ENCODE measurements at places on chromosomes 1 and 21. TPM values are rescaled to one million over a fixed set of nuclear protein-coding genes. Genes with fewer than 3 reads are reported as not detected.

GRCh38 chr1:200409203-200409760 lies 554 bp downstream of the ZNF281 start:
- peaks cover 33% of the 10 kb centered on the region for H3K36me3 ChIP-seq
- H3K4me3 ChIP-seq: peak overlapping the region; percentile 87
- peak; percentile 57 for DNase-seq
- H3K4me1 ChIP-seq: peaks cover 49% of the 10 kb centered on the region
- H3K27me3 ChIP-seq: no peaks in the 10 kb centered on the region
- H3K27ac ChIP-seq: peak overlapping the region; percentile 88

- H3K4me1 ChIP-seq: no peaks in the 10 kb centered on the region
- H3K4me3 ChIP-seq: no peak overlapping the region
- no peaks in the 10 kb centered on the region for H3K27me3 ChIP-seq
- H3K36me3 ChIP-seq: no peaks in the 10 kb centered on the region
Observed at GRCh38 chr1:219639876-219640577, 27.1 kb upstream of the ZC3H11B start.

EPHA2 gene
- total RNA-seq: 0.22 TPM

ADGRL2 gene
- total RNA-seq: not detected

- no peak for DNase-seq
- peak overlapping the region; percentile 18 for H3K27ac ChIP-seq
- peaks cover 15% of the 10 kb centered on the region for H3K4me1 ChIP-seq
- peaks cover 2% of the 10 kb centered on the region for H3K36me3 ChIP-seq
- H3K4me3 ChIP-seq: no peak overlapping the region
- no peaks in the 10 kb centered on the region for H3K27me3 ChIP-seq
Observed at GRCh38 chr1:243407284-243408018, 151.6 kb downstream of the SDCCAG8 start.

DNA sequence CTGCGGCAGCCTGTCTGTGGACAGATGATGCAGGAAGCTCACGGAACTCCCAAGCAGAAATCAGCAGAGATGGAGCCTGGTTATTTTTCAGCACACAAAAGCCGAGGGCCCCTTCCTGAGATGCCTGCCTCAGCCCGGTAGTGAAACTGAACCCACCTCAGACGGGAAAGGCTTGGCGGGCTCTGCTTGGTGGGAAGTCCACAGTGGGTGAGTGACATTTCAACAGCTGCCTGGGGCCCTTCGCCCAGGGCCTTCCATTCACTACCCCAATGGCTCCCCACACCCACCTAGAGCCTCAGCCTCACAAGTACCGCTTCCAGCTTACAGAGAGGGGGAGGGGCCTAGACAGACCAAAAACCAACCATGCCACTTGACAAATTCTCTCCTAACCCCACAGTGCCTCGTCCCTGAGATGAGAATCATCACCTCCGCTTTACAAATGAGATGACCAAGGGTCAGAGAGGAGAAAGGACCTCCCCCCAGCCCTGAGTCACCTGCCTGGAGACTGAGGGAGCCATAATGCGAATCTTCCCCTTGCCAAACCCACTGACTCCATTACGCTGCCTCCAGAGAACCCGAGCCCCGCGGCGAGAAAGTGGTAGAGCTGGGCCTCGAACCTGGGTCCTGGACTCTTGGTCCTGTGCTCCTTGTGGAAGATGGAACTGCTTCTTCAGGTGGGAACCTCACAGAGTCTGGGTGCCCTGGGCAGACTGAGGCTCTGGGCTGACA lies 3.4 kb upstream of the ECE1 start:
- peak overlapping the region; percentile 99 for H3K27ac ChIP-seq
- H3K4me3 ChIP-seq: peak overlapping the region; percentile 75
- H3K4me1 ChIP-seq: peaks cover 79% of the 10 kb centered on the region
- DNase-seq: peak; percentile 93

CD52 gene
- total RNA-seq: 261 TPM

- H3K4me1 ChIP-seq: no peaks in the 10 kb centered on the region
- no peaks in the 10 kb centered on the region for H3K36me3 ChIP-seq
- H3K4me3 ChIP-seq: no peak overlapping the region
- peaks cover 2% of the 10 kb centered on the region for H3K27me3 ChIP-seq
- H3K27ac ChIP-seq: no peak overlapping the region
Observed at GRCh38 chr1:3378411-3379208, 75.9 kb upstream of the ARHGEF16 start.

TBX19 gene
- 2.2 TPM for total RNA-seq

E2F2 gene
- total RNA-seq: 26.3 TPM

NEGR1 gene
- total RNA-seq: not detected

GRCh38 chr1:202113690-202114300 lies 8.9 kb upstream of the GPR37L1 start:
- H3K27ac ChIP-seq: no peak overlapping the region
- H3K27me3 ChIP-seq: no peaks in the 10 kb centered on the region
- DNase-seq: no peak
- no peaks in the 10 kb centered on the region for H3K4me1 ChIP-seq
- H3K36me3 ChIP-seq: no peaks in the 10 kb centered on the region

DNA sequence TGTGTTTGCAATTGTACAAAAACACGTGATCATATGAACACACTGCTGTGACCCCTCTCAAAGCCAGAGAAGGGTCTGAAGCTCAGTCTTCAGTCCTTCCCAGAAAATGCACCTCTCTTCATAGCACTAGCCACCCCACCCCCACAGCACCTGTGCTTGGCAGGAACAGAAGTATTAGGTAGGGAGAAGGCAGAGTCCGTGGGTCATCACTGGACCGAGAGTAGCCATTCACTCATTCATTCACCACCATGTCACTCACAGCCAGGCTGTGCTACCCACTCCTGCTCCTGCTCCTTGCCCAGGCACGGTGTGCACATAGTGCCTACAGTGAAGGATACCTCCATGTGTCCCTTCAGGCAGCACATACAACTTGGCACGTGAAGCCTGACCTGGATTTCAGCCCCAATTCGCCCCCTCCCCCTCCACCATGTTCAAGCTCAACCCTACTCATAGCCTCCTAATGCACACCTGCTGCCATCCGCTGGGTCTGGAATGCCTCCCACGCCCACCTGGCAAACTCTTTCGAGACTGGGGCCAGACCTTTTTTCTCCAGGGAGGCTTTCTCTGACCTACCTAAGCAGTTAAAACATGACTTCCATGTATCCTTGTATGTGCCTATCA lies 81.9 kb upstream of the GALNT2 start:
- DNase-seq: no peak
- peaks cover 20% of the 10 kb centered on the region for H3K27me3 ChIP-seq
- no peak overlapping the region for H3K27ac ChIP-seq
- no peaks in the 10 kb centered on the region for H3K36me3 ChIP-seq
- no peak overlapping the region for H3K4me3 ChIP-seq

DNA sequence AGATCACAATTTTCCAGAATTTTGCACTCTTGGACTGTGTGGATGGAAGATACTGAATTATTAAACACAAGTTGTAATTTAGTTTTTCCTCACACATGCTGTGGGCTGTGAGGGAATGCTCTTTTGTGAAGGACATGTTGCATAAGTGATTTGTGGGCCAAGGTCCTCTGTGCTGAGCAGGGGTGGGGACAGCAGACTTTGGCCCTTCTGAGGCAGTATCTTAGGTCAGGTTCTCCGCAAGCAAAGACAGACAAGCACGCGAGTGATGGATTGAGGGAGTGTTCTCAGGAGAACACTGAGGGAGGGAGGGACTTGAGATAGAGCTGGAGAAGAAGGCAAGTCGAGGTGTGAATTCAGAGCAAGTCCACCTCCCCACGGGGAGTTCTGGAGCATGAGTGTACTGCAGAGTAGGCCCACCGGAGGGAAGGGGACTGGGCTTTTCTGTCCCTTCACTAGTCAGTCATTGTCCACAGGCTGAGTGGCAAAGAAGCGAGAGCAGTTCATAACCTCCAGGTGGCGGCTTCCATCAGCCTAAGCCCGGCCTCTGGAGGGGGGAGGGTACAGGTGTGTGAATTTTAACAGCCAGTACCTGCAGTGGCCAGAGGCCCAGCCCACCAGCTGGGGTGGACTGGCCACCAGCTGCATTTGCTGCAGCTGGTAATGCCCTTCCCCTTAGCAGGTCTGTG lies 19.1 kb upstream of the CD101 start:
- H3K36me3 ChIP-seq: no peaks in the 10 kb centered on the region
- H3K27ac ChIP-seq: no peak overlapping the region
- H3K4me1 ChIP-seq: peaks cover 16% of the 10 kb centered on the region
- H3K4me3 ChIP-seq: no peak overlapping the region
- DNase-seq: no peak
- H3K27me3 ChIP-seq: no peaks in the 10 kb centered on the region

DNA sequence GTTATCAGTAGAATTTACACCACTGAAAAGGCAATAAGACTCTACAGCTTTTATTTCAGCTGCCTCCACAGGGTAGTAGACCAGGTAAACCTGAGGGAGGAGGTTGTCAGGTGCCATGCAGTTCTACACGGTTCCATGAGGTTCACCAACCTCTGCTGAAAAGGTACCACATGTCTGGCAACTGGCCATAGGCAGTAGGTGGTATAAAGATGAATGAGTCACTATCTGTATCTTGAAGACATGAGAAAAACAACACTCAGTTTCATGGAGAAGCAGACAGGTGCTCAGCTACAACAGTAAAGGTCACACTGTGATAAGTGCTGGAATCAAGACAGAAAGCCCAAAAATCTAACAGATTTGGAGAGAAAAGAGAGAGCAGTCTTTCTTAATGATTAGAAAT lies 145.4 kb downstream of the PTGER3 start:
- no peaks in the 10 kb centered on the region for H3K4me1 ChIP-seq
- H3K27me3 ChIP-seq: no peaks in the 10 kb centered on the region
- H3K36me3 ChIP-seq: no peaks in the 10 kb centered on the region
- DNase-seq: no peak
- no peak overlapping the region for H3K27ac ChIP-seq

COL9A2 gene
- total RNA-seq: 13.1 TPM

KLF17 gene
- total RNA-seq: not detected

DNA sequence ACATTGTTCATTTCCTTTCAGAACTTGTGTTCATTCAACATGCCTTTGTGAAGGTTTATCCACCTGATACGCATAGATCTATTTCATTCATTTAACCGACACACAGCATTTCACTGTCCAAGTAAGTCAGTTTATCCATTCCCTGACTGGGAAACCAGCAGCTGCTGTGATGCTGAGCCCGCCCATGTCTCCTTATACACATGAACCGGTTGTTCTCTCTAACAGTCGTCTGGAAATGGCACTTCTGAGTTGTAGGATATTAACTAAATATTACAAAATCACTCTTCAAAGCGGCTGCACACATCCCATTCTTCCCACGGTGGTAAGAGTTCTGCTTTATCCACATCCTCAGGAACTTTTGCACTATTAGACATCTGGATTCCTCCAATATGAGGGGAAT lies 71.1 kb downstream of the NPHP4 start:
- no peak overlapping the region for H3K27ac ChIP-seq
- H3K4me3 ChIP-seq: no peak overlapping the region
- H3K4me1 ChIP-seq: peaks cover 2% of the 10 kb centered on the region

MYBPHL gene
- total RNA-seq: not detected

DNA sequence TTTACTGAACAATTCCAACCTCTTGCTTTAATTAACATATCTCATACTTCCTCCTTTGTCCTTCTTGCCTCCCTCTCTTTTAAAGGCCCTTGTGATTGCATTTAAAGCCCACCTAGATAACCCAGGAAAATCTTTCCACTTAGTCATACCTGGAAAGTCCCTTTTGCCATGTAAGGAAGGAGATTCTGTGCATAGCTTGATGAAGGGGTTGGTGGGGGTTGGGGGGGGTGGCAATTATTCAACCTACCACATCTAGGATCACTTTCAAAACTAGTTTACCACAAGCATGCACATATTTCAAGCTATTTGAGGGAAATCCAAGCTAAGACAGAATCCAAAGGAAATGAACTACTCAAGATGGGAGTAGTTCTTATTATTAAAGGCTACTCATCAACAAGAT lies 249.1 kb upstream of the PTBP2 start:
- no peaks in the 10 kb centered on the region for H3K4me1 ChIP-seq
- H3K36me3 ChIP-seq: no peaks in the 10 kb centered on the region
- no peaks in the 10 kb centered on the region for H3K27me3 ChIP-seq
- DNase-seq: no peak
- no peak overlapping the region for H3K4me3 ChIP-seq

- no peak for DNase-seq
- no peak overlapping the region for H3K4me3 ChIP-seq
- H3K27ac ChIP-seq: no peak overlapping the region
- no peaks in the 10 kb centered on the region for H3K4me1 ChIP-seq
Observed at GRCh38 chr1:45995298-45995697, 137.1 kb downstream of the PIK3R3 start.

GRCh38 chr1:110460253-110461220 lies 9.6 kb downstream of the PROK1 start:
- no peaks in the 10 kb centered on the region for H3K36me3 ChIP-seq
- H3K27ac ChIP-seq: no peak overlapping the region
- H3K4me3 ChIP-seq: no peak overlapping the region
- H3K27me3 ChIP-seq: no peaks in the 10 kb centered on the region

HOOK1 gene
- total RNA-seq: 12.9 TPM

- H3K4me1 ChIP-seq: peaks cover 37% of the 10 kb centered on the region
- DNase-seq: no peak
- peak overlapping the region; percentile 89 for H3K4me3 ChIP-seq
Observed at GRCh38 chr1:32204943-32205361, 519 bp upstream of the IQCC start.

GRCh38 chr1:119531606-119532323 lies 24.8 kb downstream of the HSD3B1 start:
- H3K4me3 ChIP-seq: no peak overlapping the region
- H3K4me1 ChIP-seq: no peaks in the 10 kb centered on the region
- DNase-seq: no peak
- H3K27me3 ChIP-seq: peaks cover 1% of the 10 kb centered on the region
- H3K27ac ChIP-seq: no peak overlapping the region

DNA sequence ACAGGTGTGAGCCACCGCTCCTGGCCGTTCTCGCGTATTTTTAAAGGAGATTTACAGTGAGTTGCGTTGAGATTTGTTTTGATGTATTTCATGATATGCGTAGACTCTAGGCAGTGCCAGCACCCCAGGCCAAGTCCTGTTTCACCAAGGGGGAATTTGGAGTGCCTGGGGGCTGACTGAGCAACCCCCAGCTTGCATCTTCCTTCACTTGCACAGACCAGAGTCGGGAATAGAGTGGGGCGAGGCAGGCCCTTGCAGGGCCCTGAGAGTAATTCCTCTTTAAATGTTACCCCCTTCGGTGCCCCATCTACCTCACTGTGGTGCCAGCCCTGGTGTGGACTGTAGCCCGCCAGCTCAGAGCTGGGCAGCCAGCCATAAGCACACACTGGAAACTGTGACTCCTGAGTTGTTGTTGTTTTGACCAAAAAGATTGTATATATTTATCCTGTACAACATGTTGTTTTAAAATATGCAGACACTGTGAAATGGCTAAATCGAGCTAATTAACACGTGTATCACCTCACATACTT lies 269.5 kb downstream of the NPHP4 start:
- no peak overlapping the region for H3K27ac ChIP-seq
- H3K27me3 ChIP-seq: peaks cover 3% of the 10 kb centered on the region
- H3K4me3 ChIP-seq: no peak overlapping the region
- H3K36me3 ChIP-seq: no peaks in the 10 kb centered on the region
- DNase-seq: no peak
- H3K4me1 ChIP-seq: no peaks in the 10 kb centered on the region

GRCh38 chr1:77927414-77927813 lies 39.0 kb downstream of the NEXN start:
- no peak overlapping the region for H3K4me3 ChIP-seq
- H3K36me3 ChIP-seq: no peaks in the 10 kb centered on the region
- peaks cover 9% of the 10 kb centered on the region for H3K4me1 ChIP-seq
- H3K27me3 ChIP-seq: no peaks in the 10 kb centered on the region
- no peak for DNase-seq
- H3K27ac ChIP-seq: no peak overlapping the region
